ENCODE measurements at places on chromosomes 7 and 10.

DNA sequence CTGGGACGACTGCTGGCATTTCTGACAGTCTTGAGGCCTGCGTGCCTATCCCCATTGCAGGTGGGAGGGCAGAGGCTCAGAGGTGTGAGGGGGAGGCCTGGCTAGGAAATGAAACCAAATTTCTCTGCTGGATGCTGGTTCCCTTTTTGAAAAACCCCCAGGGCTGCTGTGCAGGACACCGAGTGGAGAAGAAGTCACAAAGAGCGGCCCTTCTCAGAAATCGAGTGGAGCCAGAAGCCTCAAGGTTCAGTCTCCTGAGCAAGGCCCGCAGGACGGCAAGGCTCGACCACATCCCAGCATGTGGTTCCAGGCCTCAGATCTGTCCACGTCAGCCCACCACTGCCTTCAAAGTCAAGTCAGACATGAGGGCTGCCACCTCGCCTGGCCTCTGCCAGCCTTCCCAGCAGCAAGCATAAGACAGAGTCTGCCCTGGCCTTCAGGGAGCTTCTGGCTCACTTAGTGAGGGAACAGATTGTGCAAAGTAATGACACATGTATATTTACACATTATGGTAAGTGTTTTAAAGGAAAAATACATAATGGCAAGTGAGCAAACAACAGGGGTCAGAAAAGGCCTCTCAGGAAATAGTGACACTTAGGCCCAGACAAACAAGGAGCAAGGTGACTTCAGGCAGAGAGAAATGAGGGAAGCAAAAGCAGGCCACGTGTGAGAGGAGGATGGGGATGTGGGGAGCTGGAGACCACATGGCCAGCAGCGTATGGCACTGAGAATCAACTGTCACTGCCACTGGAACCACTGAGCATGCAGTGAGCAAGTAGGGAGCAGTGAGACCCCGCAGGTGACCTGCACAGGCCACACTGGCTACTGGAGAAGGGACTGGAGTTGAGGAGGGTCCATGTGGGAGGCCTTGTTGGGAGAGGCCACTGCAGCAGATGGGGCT, 86.7 kb downstream of the ARHGAP22 start:
- DNase-seq: no peak

DNA sequence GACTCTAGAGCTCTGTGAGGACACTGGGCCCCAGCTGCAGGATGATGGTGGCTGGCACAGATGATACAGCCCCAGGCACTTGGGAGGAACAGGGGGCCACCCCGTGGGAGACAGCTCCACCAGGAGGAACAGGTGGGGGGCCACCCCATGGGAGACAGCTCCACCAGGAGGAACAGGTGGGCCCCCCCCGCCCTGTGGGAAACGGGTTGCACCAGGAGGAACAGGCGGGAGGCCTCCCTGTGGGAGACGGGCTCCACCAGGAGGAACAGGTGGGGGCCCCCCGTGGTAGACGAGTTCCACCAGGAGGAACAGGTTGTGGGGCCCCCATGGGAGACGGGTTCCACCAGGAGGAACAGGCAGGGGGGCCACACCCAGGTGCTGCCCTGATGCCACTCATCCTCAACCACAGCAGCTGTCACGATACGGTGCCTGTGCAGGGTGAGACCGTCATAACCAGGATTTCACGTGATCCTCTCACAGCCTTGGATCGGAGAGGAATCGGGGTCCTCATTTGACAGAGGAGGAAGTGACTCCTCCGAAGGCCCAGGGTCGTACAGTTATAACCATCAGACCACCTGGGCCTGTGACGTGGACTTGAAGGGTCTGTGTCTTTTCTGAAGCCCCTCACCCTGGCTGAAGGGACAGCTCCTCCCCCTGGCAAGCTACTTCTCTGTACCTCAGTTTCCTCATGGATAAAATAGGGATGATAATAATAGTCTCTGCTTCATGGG, 49.2 kb upstream of the NANOS1 start:
- DNase-seq: no peak

- no peak for DNase-seq
Observed at GRCh38 chr7:25704413-25704812, 447.6 kb upstream of the NFE2L3 start.

DNA sequence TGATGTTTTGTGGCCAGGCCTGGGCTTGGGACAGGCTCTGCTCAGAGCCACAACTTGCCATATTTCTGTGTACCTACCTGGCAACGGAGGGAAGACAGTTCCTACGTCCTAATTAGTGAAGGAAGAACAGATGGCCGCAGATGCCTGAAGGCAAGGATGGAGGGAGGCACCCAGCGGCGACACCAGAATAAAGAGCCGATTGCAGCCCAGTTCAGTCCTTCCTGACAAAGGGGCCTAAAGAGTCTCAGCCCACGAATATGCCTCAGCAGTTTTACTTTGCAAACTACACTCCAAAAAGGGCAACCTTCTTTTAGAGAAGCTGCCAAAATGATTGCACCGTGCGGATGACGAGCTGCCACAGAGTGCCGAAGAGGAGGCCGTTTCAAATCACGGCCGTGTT, 585.8 kb downstream of the GLRX3 start:
- no peak for DNase-seq

GRCh38 chr10:97020452-97021400, 165.0 kb downstream of the SLIT1 start:
- no peak for DNase-seq

- DNase-seq: no peak
Observed at GRCh38 chr7:26543340-26543739, 251.7 kb downstream of the SNX10 start.

DNA sequence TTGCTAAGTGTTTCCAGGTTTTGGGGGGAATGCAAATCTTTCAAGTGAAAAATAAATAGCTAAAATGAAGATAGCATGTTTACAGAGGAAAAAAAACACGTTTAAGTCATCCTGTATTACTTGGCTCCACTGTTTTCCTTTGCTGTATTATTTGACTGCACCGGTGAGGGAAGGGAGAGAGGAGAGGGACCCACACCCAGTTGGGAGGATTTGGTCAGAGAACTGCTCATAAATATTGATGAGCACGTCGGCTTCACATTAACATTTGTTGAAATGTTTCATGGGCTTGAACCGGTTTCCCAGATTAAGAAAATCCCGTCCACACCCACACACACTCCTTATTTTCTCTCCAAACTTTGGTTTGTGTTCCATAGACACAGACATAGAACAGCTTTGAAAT, 493.8 kb upstream of the MGMT start:
- no peak for DNase-seq

Measured in T-helper 1 cell (primary cell).